ENCODE measurements at places on chromosomes 7 and 10.

GRCh38 chr7:132865366-132866143, 216.3 kb downstream of the CHCHD3 start:
- no peak for DNase-seq

- no peak for DNase-seq
Measured at GRCh38 chr7:96546426-96546825, 163.2 kb downstream of the SEM1 start.

DNA sequence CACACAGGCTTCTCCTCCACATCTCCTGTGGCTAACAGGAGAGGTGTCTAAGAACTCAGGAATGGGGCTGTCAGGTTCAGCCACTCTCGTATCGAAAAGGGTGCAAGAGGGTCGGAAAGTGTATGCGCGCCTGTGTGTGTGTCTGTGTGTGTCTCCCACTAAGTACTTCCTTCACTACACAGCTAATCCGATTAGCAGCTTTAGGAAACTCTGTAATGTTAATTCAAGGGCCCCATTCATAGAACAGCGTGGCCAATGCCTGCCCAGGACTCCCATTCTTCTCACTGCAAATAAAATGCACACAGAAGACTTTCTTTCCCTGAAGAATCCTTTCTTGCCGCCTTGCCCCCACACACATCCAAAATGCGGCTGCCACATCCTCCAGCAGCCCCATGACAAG, 39.9 kb downstream of the TLL2 start:
- DNase-seq, result no peak

DNA sequence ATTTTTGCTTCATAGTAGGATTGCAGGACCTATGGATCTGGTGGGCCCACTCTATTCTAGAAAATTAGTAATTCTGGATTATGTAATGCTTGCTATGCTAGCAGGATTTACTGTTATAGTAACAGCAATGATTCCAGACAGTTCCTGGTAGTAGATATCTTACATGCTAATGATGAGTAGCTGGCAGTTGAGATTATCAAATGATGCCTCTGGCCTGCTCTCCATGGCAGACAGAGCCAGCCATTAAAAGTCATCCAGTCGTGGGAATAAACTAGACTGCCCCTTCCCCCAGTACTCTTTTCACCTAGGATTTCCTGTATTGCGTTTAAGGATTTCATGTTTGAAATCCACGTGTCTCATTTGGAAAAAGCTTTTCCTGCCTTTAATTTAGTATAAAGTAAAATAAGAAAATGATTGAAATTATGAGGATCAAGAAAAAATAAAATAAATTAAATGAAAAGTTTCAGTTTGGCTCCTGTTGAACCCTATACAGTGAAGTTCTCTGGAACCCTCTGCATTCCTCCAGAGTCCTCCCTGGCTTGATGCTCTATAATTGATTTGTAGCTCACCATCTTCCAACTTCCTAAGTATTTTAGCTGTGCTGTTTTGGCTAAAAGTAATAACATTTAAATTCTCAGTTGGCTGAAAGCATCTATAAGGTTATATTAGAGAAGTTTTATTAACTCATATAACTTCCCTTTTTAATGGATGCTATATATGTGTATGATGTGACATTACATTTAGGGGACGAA, 14.6 kb downstream of the UMAD1 start:
- DNase-seq, result no peak

- DNase-seq, result no peak
Measured at GRCh38 chr7:117870448-117871130, 2.7 kb downstream of the CTTNBP2 start.

- no peak for DNase-seq
Measured at GRCh38 chr10:74867351-74867750, 41.0 kb downstream of the KAT6B start.

DNA sequence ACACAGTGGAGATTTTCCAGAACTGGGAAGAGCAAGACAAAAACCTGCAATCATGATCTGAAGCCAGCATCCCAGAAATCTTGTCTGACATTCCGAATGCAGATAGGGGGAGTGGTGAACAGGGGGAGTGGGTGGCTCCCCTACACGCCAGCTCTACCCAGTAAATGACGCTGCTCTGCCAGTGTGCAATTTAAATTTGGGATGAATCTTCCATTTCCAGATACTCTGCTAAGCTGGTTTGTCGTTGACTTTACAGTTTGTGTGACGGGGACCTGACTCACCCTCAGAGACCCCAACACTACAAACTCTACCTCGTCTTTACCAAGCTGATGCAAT, 68.7 kb upstream of the CAMK2B start:
- no peak for DNase-seq

GRCh38 chr10:103374263-103374662, 6.5 kb downstream of the TAF5 start:
- no peak for DNase-seq

GRCh38 chr10:82242778-82243177, 367.8 kb downstream of the NRG3 start:
- DNase-seq, result no peak

DNA sequence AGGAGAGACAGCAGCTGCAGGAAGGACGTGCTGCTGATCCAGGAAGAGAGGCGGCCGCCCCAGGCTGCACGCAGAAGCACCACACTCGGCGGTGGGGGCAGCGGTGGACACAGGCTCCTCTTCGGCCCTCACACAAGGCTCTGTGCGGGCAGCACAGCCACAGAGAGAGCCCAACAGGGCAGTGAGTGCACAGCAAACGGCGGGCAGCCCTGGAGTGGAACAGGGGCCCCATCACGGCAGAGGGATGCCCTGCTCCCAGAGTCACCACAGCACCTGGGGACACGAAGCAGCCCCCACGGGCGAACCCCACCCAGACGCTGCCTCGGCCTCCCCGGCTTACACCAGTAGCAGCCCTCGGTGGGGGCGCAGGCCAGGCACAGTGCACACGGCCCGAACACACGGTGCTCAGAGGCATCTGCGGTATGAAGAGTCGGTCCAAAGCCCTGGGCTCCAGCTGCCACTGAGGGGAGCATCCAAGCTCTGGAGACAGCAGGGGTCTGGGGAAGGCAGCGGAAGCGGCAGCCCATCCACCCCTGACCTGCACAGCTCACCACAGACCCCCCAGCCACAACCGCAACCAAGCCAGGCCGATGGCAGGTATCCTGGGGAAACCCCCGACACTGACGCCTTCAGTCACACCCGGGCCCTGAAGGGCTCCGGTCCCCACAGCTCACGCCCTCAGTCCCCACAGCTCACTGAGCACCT, 16.8 kb downstream of the NUDT1 start:
- no peak for DNase-seq

GRCh38 chr7:104963991-104964385, 50.0 kb upstream of the KMT2E start:
- no peak for DNase-seq

- no peak for DNase-seq
Measured at GRCh38 chr7:2110610-2111396, 121.9 kb downstream of the MAD1L1 start.

GRCh38 chr7:142863891-142864685, 9.2 kb downstream of the EPHB6 start:
- DNase-seq, result no peak

DNA sequence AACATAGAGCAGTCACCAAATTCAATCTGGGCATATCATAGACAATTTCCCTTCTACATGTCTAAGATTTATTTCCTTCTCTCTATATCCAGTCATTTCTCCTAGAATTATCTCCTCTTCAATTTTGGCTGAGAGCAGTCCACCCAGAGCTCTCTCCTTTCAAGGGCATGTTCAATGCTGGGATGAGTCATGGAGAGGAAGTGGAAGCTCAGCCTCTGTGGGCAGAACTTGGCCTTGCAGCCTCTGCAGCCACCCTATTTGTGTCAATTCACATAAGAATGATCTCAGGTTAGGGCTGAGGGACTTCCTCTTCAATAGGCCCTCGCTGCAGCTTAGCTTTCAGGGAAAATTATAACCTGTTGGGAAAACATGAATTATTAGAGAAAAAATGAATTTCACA, 560.8 kb downstream of the POM121L12 start:
- DNase-seq, result no peak

DNA sequence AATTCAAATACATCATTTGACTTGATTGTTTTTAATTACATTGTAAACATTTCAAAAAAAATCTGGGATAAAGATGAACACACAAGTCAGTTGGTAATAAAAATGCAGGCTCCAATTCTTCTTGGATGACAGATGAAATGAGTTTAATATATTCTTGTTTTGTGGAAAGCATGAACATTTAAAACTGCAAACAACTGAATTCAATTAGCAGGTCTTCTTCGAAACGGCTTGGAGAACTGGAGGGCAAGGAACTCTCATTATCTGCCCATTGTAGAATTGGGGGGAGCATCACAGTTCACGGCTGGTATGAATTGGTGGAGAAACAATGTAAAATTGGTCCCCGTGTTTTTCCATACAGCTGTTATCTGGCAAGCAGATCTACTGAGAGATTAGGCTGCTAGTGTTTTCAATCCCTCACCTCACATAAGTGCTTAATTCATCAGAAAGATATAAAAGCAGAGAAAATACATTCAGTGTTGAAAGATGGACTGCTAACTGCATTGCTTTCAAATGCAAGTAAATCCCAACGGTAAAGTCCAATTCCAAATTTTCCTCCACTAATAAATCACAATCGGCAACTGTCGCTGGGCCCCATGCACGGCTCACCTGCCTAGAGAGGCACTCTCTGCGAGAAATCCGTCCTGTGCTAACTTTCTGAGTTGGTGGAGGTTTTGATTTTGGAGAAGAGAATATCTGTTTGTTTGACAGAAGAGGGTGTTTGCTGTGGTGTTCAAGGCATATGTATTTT, 199.5 kb downstream of the ZNF438 start:
- DNase-seq, result no peak

GRCh38 chr10:75643944-75644692, 212.7 kb downstream of the LRMDA start:
- no peak for DNase-seq

DNA sequence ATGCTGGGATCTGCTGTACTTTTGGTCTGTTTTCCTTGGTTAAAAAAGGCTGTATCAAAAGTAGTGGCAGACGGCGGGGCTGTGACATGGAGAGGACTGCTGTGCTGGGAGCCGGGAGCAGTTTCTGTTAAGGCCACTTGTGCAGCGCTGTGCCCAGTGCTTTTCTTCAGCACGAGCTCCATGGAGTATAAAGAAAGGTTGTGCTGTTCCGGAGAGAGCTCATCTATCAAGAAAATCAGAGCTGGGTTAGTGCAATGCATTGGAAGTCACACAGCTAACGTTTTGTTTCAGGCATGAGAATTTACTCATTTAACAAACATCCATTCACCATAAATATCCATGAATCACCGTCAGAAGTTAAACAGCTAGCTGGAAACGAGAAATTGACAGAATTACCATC, 62.0 kb downstream of the KIAA1549 start:
- no peak for DNase-seq

DNA sequence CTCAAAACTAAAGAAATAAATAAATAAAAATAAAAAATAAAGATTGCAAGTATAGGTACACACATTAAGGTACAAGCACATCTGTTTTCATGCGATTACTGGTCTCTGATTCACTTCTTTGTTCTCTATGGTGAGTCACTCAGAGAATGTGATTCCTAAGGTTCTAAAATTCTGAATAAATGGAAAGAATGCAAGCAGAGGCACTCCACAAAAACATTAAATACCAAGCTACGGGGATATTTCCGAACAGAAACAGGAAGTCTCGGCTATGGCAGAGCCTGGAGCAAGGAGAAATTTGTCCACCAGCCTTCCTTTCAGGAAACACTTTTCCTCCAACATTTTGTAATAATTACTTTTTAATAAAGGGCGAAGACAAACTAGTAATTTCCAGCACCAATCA, 1.4 kb downstream of the VOPP1 start:
- no peak for DNase-seq

DNA sequence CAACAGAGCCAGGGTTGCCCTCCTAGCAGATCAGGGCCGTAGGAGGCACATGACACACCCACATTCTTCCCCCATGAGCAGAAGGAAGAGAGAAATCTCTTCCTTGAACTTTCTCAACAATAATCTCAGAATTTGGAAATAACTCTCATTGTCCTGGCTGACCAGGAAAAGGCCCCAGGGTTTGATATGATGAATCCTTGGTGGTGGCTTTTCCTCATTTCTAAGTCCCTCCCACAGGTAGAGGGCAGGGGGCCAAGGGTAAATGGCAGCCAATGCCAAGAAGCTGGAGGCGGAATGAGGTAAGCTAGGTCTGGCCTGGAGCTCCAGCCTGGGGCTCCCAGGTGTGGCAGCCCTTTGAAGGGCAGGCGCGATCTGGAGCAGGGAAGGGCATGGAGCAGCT, 67.8 kb downstream of the GRB10 start:
- DNase-seq, result no peak

- DNase-seq, result no peak
Measured at GRCh38 chr10:43299579-43299978, 32.7 kb upstream of the RASGEF1A start.

DNA sequence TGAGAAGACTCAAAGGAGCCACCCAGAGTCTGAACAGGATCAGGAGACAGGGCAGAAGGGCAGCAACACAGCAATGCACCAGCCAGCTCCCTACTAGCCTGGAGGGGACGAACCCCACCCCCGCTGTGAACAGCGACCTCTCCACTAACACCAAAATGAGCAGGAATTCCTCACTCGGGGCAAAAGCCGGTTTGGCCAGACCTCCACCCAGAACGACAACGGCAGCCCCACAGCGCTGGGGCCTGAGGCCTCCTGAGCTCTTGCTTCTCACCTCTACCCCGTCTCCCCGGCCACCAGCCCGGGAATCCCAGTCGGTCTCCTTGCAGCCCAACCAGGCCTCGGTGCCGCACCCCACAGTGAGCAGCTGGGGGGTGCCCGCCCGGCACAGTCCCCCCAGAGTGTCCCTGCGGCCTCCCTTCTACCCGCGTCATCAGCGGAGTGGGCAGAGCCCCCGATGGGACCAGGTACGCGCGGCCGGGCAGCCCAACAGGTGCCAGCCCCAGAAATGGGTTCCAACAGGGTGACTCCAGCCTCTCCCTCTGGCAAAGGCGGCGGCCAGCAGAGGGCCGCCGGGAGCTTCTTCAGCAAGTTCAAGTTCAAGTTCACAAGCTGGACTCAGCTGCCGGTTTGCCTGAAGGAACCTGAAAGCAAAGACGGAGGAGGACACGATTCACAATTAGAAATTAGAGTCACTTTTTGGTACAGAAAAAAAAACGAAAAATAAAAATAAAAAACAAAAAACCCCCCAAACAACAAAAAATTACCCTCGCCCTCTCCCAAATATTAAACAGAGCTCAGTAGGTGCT, 129.0 kb downstream of the MARCHF5 start:
- DNase-seq, result no peak

GRCh38 chr10:116118847-116119246, 154.2 kb downstream of the GFRA1 start:
- no peak for DNase-seq

DNA sequence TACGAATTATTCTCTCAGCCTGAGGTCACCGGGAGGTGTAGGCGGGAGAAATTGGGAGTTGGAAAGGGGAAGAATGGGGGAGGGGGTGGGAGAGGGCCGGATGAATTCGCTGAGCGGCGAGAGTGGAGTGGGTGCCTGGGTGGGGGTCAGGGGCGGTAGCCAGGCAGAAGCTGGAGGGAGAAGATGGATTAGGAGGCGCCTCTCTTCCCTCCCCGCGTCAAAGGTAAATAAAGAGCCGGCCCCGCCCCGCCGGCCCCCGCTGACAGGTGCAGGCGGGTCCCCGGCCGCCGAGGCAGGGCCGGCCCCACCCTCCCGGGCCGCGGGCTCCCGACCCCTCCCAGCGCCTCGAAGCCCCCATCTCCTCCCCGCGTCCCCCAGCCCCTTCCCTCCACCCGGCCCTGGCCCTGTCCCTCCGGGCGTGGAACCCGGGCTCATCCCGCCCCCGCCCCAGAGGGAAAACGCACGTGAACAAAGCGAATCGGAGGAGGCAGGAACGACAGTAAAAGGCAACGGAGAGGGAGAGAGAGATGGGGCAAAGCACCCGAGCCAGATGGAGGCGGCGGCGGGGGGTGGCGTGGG, 872 bp downstream of the FAM131B start:
- no peak for DNase-seq

GRCh38 chr10:78199005-78199725, 165.5 kb downstream of the RPS24 start:
- DNase-seq, result no peak

GRCh38 chr7:128419257-128419656, 9.5 kb upstream of the IMPDH1 start:
- no peak for DNase-seq

Measured in stimulated activated CD4-positive, alpha-beta T cell treated with anti-CD3 and anti-CD28 coated beads, TNF-alpha, amount 100 ng/mL, for 1 hour (primary cell).